ENCODE measurements at places on chromosomes 6 and 20.

GRCh38 chr6:158780246-158780884, 38.8 kb downstream of the EZR start:
- DNase-seq, result no peak

DNA sequence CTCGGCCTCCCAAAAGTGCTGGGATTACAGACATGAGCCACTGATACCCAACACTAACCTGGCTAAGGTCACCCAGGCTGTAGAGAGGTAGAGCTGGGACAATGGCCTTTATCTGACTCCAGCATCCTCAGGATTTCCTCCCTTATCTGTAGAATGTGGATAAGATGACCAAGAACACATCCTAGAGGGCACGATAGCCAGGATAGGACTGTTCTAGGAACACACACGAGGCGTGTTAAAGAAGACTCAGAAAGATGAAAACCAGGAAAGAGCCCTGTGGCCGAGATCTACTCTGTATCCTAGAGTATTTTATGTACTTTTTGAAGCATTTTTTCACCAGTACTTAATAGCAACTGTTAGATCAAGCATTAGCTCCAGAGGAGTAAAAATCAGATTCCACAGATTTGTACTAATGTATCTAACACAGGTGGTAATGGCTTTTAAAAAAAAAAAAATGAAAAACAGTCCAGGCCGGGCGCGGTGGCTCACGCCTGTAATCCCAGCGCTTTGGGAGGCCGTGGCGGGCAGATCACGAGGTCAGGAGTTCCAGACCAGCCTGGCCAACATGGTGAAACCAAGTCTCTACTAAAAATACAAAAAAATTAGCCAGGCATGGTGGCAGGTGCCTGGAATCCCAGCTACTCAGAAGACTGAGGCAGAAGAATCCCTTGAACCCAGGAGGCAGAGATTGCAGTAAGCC, 17.3 kb downstream of the PPP1R10 start:
- DNase-seq, result no peak

GRCh38 chr6:148608199-148608951, 138.5 kb upstream of the UST start:
- no peak for DNase-seq

- no peak for DNase-seq
Measured at GRCh38 chr6:105474234-105474633, 71.4 kb upstream of the PREP start.

DNA sequence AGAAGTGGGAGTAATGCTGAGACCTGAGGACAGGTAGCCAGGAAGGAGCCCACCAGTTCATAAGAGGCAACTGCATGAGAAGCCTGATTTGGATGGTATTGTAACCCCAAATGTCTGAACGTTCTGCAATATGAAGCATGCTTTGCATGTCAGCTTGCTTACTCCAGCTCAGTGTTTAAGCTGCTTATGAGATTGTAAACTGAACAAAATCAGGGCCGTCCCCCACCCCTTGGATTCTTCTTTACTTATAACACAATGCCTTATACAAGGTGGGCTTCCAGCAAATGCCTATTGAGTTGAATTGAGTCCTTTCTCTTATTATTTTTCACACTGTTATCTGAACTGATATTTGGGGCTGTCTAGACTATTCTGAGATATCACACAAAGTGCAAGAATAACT, 761.3 kb downstream of the KIF16B start:
- DNase-seq, result no peak

Measured in NCI-H510A treated with DMSO at 0.1 percent for 48 hours (cell line).